CD4-positive, alpha-beta T cell treated with Interleukin-6 at 100 ng/mL for 8 hours (primary cell): ENCODE measurements at places on chromosomes 16 and 17.

GRCh38 chr16:57537581-57538234, 1.3 kb upstream of the CCDC102A start:
- DNase-seq, result no peak

GRCh38 chr16:28139530-28139929, 72.2 kb downstream of the XPO6 start:
- DNase-seq, result no peak

GRCh38 chr17:78826836-78827509, 13.6 kb downstream of the USP36 start:
- no peak for DNase-seq

GRCh38 chr17:56822725-56823124, 11.0 kb downstream of the C17orf67 start:
- DNase-seq, result no peak

DNA sequence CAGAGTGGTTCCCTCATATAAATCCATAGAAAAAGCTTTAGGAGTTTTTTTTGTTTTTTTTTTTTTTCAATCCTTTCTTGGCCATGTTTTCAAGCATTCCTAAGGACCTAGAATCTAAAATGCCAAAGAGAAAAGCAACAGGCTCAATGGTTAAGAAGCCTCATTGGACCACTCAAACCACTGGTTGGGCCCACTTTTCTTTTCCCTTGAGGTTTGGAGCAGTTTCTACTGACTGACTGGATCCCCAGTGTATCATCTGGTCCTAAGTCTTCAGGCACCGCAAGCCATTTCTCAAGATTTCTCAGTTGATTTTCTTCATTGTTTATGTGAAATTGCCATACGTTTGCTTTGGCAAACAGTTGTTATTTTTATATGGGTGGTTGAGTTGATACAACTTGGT, 14.4 kb downstream of the METTL9 start:
- no peak for DNase-seq

DNA sequence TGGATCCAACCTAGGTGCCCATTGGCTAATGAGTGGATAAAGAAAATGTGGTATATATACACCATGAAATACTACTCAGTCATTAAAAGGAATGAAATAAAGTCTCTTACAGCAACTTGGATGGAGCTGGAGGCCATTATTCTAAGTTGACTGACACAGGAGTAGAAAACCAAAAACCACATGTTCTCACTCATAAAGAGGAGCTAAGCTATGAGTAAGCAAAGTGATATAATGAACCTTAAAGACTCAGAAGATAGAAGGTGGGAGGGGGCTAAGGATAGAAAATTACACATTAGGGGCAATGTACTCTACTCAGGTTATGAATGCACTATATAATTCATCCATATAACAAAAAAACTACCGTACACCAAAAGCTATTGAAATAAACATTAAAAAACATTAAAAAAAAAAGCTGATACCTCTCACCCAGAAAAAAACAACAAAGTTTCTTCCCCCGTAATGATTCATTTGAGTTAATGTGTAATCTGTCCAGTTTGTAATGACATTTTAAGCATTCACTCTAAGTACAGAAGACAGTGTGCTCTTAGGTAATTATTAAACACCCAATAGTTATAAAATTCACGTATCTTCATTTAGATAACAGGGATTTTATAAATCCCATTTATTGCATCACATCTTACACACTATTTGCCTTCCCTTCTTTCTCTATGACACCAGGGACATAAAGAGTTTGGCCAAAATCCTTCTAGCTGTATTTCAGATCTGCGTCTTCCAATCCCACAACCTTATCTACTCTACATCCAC, 941.5 kb downstream of the CDH11 start:
- no peak for DNase-seq

DNA sequence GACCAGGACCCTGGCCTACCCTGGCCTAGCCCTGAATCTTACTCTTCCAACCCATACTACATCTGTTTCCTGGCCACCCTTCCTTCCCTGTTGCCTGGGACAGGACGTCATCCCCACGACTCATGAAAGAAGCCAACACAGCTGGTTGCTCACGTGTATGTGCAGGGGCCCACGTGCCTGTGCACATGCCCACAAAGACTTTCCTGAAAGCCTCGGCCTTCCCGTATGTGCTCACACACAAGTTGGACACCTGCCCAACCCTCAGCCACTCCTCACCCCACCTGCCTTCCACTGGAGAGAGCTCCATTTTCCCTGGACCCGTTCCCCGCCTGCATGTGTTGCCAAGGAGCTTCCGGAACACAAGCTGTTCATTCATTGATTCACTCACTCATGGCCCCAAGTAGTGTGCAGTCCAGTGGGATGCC, 7.0 kb downstream of the PLXDC1 start:
- DNase-seq, result no peak

DNA sequence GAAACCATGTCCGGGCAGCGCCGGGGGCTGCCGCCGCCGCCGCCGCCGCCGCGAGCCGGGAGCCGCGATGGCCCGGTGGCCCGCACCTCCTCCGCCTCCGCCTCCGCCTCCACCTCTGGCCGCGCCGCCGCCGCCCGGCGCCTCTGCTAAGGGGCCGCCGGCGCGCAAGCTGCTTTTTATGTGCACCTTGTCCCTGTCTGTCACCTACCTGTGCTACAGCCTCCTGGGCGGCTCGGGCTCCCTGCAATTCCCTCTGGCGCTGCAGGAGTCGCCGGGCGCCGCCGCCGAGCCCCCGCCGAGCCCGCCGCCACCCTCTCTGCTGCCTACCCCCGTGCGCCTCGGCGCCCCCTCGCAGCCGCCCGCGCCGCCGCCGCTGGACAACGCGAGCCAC, 587 bp downstream of the HS3ST4 start:
- no peak for DNase-seq

DNA sequence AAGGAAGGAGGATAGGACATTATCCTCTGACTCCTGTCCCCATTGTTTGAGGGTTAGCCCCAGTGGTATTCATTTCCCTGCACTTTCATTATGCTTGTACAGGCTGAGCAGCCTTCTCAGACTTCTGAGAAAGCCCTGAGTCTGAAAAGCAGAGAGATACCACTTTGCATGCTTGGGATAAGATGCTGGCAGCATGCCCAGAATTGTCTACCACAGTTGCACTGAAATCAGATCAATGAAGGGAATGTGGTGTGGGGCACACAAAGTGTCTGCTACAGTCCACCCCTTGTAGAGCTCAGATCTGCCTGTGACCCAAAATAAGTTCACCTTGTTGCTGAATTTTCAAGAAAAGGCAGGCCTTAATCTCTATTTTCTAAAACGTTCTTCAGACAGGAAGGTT, 160.6 kb downstream of the CCT6B start:
- DNase-seq, result no peak

- DNase-seq, result no peak
These were observed 5.9 kb downstream of the GAS7 start for GRCh38 chr17:10192461-10192860.

- no peak for DNase-seq
These were observed 217.3 kb downstream of the RAB11FIP4 start for GRCh38 chr17:31608659-31609254.

DNA sequence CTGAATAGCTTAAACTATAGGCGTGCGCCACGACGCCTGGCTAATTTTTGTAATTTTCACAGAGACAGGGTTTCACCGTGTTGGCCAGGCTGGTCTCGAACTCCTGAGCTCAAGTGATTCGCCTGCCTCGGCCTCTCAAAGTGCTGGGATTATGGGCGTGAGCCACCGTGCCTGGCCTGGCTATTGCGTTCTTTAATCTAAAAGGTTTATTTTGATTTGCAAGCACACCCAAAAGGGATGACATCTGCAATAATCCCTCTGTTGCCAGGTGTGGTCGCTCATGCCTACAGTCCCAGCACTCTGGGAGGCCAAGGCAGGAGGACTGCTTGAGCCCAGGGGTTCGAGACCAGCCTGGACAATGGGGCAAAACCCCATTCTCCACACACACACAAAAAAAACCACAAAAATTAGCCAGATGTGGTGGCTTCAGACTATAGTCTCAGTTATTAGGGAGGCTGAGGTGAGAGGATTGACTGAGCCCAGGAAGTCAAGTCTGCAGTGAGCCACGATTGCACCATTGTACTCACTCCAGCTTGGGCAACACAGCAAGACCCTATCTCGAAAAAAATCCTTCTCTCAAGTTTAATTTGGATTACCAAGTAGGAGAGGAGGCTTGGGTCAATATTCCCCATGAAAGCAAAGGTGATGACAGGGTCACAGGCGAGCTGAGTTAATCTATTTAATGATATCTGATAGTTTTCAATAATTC, 144.1 kb downstream of the PARN start:
- DNase-seq, result no peak

GRCh38 chr16:81940781-81941560, 70.3 kb downstream of the SDR42E1 start:
- no peak for DNase-seq

DNA sequence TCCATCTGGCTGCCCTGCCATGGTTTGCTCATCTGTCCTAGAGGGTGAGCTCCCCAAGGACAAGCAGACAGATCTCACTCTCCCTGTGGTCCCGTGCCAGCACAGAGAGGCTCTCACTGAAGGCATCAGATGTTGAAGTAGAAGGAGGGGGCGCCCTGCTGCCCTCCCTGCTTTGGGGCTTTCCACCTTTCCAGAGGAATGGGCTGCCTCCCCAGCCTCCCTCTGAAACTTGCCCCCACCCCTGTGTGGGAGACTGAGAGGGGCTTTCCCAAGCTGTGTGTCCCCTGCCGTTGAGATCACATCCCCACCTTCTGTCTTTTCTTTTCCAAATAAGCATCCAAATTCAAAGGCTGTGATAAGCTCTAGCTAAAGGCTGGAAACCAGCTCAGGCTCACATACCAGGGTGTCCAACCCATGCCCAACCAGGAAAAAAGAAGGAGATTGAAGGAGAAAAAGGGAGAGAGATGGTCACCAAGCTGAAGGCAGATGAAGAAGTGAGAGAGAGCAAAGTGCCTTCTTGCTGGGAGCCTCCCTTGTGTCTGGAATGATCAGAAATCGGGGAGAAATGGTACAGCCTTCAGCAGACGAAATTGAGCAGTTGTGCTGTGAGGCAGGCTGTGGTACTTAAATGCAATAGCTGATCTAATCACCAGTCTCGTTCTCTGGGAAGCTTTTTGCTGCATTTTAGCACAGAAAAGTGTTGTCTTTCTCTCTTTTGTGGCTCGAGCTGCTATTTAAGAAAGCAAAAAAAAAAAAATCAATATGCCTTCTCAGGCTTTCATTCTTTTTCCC, 145.9 kb upstream of the LHX1 start:
- DNase-seq, result no peak

DNA sequence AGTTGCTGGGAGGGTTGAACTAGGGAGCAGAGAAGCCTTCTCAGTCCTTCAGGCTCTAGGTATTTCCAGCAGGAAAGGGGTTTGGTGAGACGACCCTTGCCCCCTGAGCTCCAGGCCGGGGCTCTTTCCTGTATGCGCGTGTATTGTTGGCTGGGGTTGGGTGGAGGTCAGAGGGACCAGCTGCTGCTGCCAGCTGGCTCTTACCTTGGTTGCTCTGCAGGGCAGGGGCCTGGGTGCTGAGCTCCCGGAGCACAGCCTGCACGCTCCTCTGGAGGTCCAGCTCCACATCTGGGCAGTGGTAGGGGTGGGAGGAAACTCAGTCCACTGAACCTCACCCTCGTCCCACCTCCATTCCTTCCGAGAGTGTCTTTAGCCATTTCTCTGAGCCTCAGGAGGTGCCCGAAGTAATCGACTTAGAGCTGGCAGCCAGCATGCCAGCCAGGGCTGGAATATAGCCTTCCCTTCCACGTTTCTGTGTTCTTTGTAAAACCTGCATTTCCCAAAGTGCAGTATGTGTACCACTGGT, 28.0 kb downstream of the PIK3R6 start:
- no peak for DNase-seq

DNA sequence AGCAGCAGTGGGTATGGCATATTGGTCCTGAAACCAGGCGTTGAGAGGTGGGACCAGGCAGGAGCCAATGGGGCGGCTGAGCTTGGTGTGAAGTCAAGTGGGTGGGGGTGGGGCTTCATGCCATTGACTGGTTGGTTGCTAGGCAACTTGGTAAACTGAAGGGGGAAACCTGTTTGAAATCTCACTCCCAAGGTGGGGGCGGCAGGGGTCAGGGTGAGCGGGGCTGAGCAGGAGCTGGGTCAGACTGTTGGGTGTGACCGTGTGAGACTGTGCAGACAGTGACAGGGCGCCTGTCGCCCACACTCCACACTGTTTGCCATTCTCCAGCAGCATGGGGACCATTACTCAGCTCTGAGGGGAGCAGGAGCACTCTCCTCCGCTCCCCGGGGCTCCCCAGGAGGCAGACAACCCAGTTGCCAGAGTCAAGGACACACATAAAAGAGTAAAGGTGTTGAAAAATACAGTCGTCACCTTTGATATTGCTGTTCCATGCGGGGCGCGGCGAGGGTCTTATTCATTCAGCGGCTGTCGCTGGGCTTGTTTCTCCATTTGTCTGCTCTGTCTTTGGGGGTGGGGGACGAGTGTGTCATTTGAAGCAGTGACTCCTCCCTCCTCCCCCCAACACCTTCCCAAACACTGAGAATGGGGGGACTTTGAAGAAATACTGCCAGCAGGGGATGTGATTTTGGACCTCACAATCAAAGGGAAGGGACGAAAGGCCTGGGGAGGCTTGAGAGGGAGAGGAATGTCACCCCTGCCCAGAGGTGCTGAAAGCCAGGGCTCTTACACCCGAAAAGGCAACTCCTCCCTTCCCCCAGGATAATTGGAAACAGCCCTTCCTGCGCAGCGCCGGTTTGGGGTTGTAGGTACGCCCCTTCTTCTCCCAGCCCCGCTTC, 1.2 kb upstream of the EFNB3 start:
- DNase-seq, result no peak

DNA sequence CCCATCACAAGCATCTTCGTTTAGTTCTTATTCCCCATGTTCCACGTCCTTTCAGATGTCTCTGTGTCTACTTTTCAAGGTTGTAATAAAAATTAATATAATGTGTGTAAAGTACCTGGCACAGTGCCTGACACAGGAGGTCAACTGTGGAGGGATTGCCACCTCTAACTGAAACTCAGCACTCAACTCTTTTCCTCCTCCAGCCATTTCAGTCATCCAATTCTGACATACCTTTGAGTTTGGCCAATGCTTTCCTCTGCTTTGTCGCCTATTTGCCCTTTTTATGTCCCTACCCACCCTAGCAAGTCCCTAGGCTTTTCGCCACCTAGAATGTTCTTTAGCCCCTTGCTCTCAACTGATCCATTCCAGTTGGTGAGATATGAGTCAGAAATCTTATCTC, 1.6 kb downstream of the UBE2Z start:
- DNase-seq, result no peak

GRCh38 chr17:50847566-50847965, 12.2 kb downstream of the WFIKKN2 start:
- DNase-seq, result no peak
